ENCODE measurements at places on chromosomes 7 and 10. TPM values are rescaled to one million over a fixed set of nuclear protein-coding genes. Genes with fewer than 3 reads are reported as not detected.

The H2BK1 gene
- not detected for total RNA-seq

DNA sequence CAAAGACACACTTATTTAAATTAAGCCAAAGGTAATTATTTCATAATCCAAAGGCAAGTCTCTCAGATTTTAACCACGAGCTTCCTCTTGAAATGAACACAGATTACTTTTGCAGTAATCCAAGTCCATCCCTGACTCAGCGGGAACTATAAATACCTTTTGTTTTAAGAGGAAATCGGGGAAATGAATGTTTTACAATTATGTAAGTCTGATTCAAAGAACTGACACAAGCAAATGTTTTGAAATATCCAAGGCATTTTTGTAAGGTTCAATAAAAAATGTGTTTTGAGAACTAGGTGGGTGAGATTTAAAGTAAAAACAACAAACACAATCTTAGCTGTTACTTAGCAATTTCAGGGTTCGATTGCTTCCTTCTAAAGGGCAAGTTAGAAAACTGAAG lies 179.8 kb upstream of the ASAH2 start:
- no peaks in the 10 kb centered on the region for H3K4me1 ChIP-seq
- H3K4me3 ChIP-seq = no peak overlapping the region

DNA sequence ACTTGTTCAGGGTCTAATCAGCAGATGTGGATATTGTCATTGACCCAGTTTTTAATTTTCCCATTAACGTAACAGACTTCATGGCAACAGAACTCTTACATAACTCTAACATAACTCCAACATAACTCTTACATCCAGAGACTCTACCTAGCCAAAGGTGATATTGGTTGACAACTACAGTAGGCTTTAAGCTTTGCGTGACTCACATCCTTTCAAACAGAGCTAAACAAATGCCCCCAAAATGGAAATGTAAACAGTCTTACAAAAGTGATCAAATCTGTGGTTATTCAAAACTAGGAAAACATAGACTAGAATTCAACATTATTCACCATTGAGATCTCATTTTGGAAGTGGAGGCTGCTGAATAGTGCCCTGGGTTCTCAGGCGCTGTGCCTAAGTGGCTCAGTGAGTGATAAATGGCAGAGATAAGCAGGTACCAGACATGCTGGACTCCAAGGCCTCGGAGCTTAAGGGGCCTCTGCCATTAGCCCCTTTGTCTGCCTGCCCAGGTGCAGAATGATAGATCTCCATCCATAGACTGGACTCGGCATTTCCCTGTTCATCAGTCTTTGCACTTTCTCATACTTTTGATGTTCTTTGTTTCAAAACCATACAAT lies 34.3 kb upstream of the BTBD16 start:
- no peak overlapping the region for H3K4me3 ChIP-seq
- H3K36me3 ChIP-seq = peaks cover 6% of the 10 kb centered on the region
- DNase-seq = no peak
- no peaks in the 10 kb centered on the region for H3K4me1 ChIP-seq
- no peak overlapping the region for H3K27ac ChIP-seq
- H3K27me3 ChIP-seq = no peaks in the 10 kb centered on the region

DNA sequence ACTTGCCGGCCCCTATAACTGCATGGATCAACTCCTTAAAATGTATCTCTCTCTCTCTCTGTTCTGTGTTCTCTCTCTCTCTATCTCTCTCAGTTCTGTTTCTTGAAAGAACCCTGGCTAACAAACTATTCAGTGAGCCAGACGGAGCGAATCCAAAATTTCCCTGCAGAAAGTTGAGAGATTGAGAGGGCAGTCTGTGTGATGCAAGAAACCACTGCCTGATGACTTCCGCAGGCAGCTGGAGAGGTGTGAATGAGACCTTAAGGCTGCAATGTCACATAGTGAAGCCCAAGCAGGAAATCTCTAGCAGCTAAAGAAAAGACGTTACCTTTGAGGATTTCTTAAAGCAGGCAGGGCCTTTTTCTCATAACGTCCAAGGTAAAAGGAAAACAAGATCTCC lies 17.3 kb downstream of the FAM107B start:
- no peak overlapping the region for H3K4me3 ChIP-seq
- H3K4me1 ChIP-seq = no peaks in the 10 kb centered on the region
- no peak for DNase-seq
- no peaks in the 10 kb centered on the region for H3K36me3 ChIP-seq
- no peaks in the 10 kb centered on the region for H3K27me3 ChIP-seq

DNA sequence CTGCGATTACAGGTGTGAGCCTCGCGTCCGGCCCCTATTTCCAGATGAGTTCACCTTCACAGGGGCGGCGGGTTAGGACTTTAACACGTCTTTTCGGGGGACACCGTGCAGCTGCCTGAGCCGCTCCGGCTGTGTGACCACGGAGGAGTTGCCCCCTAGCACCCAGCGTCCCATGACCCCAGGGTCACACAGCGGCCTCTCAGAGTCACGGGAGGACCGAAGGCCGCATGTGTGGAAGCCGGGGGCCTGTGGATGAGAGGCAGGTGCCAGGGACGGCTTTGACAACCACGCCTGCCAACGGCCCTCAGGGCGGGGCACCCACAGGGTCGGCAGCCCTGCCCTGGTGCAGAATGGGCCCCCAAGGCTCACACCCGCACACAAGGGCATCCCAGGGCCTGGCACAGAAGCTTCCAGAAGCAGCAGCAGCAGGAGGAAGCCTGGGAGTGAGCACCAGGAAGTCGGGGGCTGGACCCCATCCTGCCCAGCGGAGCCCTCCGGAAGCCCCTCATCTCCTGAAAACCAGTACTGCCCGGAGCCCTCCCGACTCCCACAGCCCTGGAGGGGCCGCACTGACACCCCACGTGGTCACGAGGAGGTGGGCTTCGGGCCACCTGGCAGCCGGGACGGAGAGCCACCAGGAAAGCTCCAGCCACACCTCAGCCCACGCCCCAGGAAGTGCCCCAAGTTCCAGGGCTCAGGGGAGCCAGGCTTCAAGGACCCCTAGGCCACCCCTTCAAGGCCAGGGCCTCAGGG lies 32.7 kb downstream of the ADAP1 start:
- H3K4me1 ChIP-seq = no peaks in the 10 kb centered on the region
- H3K36me3 ChIP-seq = peaks cover 5% of the 10 kb centered on the region
- no peak for DNase-seq

Data from esophagus squamous epithelium (tissue), 5 donors.